ENCODE measurements at places on chromosomes 1 and 21. TPM values are rescaled to one million over a fixed set of nuclear protein-coding genes. Genes with fewer than 3 reads are reported as not detected.

ZMYND12 gene
- total RNA-seq = 0.54 TPM

SPOCD1 gene
- total RNA-seq = 4.8 TPM

CA6 gene
- not detected for total RNA-seq

NTMT2 gene
- not detected for total RNA-seq

PRPF38A gene
- total RNA-seq = 18.9 TPM

CFAP141 gene
- total RNA-seq = not detected

KRTAP10-8 gene
- not detected for total RNA-seq

DNA sequence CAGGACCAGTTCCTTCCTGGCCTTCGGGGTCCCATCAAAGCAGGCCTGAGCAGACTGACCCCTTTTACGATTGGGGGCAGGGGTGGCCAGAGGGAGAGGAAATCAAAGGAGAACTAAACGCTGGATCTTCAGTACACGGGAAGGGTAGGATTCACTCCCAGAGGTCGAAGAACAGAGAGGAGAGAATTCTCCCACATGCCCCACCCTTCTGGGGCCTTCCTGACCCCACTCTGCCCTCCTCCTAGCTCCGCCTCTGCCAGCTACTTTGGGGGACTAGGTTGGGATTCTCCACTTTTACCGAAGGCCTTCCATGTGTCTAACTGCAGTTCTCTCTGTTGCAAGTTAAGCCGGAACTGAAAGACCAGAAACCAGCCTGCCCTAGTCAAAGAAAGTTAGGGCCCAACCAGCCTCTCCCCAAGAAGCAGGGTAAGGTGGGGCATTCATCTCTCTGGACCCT lies 654 bp upstream of the ARHGEF2 start:
- DNase-seq = no peak

DNA sequence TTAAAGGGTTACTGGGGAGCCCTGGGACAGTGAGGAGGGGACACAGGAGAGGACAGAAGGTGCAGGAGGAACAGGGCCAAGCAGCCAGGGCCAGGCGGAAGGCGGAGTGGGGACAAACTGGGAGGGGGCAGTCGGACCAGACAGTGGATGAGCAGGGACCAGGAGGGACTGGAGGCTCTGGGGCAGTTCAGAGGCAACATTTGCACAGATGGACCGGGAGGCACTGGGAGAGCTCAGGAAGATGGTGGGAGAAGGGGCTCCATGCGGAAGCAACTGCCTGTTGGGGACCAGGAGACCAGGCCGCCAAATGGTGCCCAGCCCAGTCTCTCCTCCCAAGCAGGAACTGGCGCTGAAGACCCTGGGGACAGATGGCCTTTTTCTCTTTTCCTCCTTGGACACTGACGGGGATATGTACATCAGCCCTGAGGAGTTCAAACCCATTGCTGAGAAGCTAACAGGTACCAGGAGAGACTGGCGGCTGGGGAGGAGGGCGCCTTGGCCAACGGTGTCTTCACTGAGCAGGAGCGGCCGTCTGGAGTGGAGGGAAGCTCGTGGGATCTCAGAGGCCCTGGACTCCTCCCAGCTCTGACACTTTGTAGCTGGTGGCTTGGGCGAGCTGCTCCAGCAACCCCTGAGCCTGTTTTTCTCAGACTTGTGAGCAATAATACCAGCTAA lies 847 bp downstream of the SELENON start:
- DNase-seq = no peak

DNA sequence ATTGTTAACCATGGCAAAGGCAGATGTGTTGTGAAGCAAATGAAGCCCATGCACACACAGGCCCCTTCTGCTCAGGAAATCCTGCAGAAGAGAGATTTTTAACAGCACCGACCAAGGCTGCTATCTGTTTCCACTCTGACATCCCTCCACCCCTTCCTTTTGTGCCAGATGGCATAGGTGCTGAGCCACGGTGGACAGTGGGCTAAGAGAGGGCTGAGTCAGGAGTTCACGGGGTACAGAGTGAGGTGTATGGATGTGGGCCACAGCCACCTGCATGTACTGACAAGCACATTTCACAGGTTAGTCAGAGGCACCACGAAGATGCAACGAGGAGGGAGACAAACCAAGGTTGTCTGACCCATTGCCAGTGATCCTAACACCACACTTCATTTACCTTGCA lies 9.5 kb downstream of the RSPH1 start:
- peak; percentile 37 for DNase-seq

GRCh38 chr21:25490742-25491141 lies 116.5 kb downstream of the MRPL39 start:
- peak; percentile 21 for DNase-seq

- no peak for DNase-seq
Measured at GRCh38 chr1:170533298-170533697, 1.3 kb downstream of the GORAB start.

DNA sequence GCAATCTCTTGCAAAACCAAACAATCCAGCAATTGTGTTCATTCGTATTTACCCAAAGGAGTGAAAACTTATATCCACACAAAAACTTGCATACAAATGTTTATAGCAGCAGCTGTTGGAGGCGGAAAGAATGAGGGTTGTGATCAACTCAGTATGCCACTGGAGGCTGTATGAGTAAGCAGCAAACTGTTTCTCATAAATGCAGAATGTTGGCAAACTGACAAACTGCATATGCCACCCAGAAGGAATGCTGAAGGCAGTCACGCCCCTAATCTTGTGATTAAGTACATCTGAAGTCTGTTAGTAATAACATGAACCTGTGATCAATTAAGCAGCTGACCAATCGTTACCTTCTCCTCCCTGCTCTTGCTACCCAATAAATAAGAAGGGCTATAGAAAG lies 60.5 kb upstream of the CR2 start:
- DNase-seq = peak; percentile 96

DNA sequence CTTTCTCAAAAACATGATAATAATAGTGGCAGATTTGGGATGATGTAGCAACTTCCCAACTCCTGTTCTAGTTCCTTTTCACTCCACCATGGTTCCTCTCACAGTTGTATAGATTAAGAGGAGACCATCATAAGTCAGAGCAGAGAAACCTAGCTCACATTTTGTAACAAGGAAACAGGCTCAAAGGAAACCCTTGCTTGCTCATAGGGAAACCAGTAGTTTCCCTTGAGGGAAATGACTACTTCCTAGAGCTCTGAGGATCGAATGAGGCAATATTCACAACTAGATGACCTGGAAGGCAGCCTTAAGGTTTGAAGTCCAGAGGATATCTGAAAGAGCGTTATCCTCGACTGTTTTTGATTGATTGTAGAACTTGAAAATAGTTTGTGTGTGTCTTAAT lies 76.1 kb upstream of the C8B start:
- DNase-seq = no peak

DNA sequence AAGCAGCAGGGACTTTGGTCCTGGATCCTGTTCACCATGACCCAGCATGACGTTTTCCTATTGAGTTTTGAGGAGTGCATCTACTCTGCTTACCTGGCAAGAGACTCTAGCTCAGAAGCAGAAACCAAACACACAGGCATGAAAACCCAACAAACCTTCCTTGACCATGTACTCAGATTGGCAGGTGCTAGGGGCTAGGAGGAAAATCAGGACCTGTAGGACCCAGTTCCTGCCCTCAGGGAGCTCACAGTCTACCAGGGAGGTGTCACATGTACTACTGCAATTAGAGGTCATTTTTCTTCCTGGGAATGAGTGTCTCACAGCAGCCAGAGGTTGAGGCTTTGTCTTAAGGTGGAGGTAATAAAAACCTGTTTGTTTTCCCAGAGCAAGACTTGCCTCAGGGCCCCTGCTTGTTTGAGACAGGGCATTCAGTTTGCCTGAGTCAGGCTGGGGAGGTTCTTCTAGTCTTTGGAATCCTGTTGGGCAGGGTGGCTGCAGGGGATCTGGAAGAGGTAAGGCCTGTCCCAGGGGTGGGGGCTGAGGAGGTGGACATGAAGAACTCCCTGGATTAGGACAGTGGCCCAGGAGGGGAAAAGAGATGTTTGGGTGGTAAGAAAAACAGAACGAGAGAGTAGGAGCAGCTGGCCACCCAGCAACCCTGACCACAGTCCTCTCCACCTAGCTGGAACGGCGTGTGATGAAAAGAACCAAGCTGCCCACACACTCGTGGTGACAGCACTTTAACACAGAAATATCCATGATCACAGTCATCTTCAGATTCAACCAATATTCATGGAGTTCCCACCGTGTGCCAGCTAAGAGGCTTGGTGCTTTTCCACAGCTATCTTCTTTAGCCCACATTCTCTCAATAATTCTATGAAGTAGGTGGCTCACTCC lies 30.8 kb downstream of the IER5 start:
- DNase-seq = peak; percentile 99

DNA sequence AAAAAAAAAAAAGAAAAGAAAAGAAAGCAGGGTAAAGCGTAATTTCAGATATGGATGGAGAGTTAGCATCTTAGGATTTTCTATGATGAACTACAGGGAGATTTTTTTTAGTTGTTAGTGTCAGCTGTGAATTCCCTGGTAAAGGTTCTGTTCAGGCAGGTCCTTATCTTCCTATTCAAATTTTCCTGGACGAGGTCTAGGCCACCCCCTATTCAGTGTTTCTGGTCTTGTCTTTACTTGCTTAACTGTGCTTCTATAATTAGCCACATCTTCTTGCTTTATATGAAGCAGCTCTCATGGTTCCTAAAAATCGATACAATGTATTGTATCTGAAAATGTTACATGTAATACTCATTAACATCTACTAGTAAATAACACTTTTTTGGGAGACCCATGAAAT lies 157.8 kb downstream of the LHX8 start:
- peak; percentile 2 for DNase-seq

- no peak for DNase-seq
Measured at GRCh38 chr1:234327577-234328164, 45.6 kb upstream of the COA6 start.

GRCh38 chr1:100390531-100390930 lies 38.2 kb downstream of the CDC14A start:
- DNase-seq = no peak

DNA sequence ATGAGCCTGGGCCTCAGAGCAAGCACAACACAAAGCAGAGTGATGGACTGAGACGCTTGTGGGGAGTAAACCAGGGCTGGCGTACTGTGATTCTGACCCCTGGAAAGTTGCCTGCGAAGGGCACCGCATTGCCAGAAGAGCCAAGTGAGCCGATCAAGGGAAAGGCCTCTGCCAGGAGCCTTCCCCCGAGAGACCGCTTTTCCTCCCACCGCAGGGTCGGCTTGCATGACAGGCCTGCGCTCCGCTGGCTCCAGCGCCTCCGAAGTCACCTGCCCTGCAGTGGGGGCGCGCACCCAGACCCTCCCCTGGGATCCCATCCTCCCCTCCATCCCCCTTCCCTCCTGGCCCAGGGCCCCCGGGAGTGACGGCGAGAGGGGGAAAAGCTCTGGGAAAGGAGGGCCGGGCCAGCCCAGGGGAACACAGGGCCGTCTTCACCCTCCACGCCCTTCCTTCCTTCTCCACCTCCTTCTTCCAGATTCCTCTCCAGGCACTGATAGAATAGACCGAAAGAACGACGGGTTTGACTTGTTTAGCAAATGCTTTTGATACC lies 165.0 kb downstream of the TRIM33 start:
- no peak for DNase-seq

All from foreskin keratinocyte (primary cell).